ENCODE measurements at places on chromosomes 12 and 14. TPM values are rescaled to one million over a fixed set of nuclear protein-coding genes. Genes with fewer than 3 reads are reported as not detected.

- DNase-seq: no peak
Observed at GRCh38 chr12:26346736-26347135, 151.4 kb downstream of the SSPN start.

DNA sequence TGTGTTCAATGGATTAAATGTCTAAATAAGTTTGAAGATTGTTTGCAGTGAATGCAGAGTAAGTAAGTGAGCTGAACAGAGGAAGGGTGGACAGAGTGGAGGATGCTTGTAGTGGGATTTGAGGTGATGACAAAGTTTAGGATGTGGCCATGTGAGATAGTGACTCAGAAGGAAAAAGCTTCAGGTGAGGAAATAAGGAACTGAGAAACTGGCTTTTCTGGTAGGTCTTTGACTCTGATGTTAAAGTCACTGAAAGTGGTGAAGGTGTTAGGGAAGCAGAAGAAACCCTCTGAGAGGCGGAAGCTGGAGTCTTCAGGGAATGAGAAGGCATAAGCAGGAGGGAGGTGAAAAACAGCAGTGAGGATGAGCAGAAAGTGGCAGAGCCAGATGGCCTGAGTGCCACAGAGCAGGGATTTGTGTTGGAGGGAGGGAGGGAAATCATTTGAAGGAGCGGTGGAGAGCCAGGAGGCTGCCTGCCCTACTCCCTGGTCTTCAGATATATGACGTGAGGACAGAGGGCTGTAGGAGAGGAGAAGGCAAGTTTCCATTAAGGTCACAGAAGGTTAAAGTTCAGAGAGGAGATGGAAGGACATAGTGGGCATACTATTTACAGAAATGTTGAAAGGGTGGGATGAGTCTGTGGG, 24.8 kb downstream of the RGS6 start:
- DNase-seq: no peak

DNA sequence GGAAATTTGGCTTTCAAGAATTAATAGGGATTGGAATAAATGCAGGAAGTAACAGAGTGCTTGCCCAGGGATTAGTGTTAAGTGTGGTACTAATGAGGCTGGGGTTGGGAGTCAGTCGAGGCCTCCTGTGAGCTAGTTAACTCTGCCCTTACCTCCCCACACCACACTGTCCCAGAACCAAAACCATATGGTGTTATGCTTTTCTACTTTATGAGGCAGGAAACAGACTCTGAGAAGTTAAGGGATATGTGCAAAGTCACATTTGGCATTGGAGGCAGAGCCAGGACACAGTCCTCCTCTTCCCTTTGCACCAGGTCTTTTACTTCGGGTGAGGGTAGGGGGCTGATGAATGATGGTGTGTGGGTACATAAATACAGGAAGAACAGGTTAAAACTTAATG, 41.9 kb downstream of the PELI2 start:
- no peak for DNase-seq

CLEC9A gene
- 0.37 TPM for polyA plus RNA-seq

DNA sequence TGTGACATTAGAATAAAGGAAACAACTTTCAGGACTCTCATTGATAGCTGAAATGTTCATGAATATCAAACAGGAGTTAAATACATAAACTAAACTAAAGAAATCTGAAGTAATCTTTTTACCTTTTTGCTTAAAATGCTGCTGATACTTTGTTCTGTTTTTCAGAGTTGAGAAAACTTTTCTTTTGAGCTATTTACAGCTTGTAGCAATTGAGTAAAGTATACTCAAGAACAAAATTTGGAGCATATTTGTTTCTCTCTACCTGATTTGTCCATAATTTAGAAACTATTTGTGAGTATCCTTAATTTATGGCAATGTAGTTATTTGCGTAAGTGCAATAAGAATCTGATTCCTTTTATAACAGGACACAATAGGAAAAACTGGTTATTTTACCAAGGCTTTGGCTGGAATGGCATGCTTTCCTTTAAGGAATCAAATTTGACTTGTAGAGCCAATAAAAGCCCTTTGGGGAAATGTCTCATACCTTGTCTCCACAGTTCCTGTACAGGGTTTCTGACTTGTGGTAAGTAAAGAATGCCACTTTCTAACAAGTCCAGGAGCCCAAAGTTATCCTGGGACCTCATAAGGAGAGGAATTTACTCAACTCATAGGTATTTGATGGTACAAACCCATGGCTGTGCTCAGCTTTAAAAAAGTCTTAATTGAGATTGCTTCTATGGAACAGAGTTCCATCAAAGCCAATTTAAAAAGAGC, 195.7 kb downstream of the TMEM117 start:
- no peak for DNase-seq

DNA sequence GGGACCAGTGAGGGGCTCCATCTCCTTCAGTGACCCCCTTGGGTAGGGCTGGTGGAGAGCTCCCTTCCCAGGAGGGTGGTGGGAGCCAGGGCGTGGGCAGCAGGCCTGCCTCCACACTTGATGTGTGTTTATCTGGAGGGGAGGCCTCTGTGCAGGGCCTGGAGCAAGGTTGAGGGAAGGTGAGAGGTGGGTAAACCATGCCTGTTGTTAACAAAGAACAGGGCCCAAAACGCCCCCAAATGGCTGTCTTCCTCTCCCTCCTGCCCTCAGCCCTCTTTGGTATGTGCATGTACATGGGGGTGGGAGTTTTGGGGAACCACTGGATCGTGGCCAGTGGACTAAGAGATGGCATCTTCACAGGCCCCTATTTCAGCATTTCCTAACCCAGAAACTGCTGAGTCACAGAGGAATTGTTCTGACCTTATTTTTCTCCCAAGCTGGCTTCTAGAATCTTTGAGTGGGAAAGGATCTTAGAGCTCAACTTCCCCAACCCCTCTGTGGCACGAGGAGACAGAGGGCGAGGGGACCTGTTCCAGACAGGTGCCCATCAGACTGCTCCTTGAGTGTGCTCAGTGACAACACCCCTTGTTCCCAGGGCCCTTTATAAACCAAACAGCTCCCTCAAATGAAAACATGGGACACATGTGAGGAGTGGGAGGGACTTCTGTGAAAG, 3.6 kb downstream of the SLC48A1 start:
- DNase-seq: no peak

RALGAPA1 gene
- 24.5 TPM for polyA plus RNA-seq

LRTM2 gene
- 0.81 TPM for polyA plus RNA-seq

CDKN3 gene
- polyA plus RNA-seq: 31.4 TPM
